NCI-H2029 (cell line): ENCODE measurements at places on chromosomes 4 and X.

DNA sequence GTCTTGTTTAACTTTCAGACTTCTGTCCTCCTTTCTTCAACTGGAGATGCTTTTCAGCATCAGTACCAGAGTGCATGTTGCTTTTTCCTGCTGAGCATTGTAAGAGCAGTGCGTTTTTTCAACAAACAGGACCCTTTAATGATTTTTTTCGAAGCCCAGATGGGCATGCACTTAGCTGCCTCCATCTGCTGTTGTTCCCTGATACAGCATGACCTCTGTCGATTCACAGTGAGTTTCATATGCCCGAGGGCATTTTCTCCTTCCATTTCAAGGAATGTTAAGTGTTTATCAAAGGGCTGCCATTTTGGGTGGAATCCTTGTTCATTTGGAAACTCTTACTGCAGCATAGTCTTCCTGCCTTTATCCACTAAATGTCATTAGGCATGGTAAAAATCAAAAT lies 428.6 kb downstream of the DTHD1 start:
- DNase-seq, result no peak

DNA sequence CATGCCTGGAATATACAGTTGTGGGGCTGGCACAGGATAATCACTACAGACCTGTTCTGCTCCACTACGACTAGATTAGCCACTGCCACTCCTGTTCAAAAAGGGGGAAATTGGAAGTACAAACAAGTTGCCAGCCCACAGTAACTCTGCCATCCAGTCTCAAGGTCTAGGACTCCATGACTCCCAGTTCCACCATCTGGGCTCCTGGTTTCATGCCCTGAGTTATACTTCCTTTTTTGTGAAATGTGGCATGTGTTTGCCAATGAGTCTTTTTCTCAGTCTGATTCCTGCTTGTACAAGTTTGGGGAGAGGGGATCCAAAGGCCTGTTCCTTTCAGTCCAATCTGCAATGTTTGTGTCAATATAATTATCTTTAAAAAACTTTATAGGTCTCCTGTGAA lies 1.0 kb upstream of the BLOC1S4 start:
- no peak for DNase-seq

GRCh38 chr4:120443116-120443515 lies 376.5 kb upstream of the MAD2L1 start:
- DNase-seq, result no peak

- no peak for DNase-seq
These were observed 140.3 kb upstream of the PAK3 start for GRCh38 chrX:110955706-110956105.

DNA sequence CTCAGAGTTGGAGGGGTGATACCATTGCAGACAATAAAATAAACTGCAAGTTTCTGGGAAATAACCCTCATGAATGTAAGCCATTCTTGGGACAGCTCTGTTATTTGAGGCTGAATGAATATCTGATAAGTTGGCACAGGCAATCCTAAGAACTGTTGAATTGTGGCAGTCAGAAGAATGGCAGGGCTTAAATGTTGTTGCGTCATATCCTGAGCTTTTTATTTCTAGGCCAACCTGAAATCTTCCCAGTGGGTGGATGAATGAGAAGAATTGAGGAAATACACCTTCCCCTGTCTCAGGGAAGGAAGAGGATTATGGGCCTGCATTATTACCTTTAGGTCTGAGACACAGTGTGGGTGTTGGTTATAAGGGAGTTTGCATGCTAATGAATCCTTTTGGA lies 64.4 kb upstream of the C4orf54 start:
- DNase-seq, result no peak

GRCh38 chrX:153704021-153704526 lies 16.3 kb downstream of the SLC6A8 start:
- no peak for DNase-seq

DNA sequence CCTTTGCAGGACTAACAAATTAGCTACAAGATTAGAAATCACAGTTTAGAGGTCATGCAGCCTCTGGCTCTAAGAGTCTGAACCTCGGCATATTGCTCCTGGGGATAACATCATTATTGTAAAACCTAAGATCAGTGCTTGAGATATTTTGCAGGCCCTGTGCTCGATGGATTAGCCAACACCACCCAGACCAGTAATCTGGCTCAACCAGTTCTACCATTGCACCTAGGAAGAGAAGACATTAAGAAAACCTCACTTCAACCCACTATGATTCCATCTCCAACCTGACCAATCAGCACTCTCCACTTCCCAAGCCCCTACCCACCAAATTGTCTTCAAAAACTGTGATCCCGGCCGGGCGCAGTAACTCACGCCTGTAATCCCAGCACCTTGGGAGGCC lies 43.6 kb downstream of the WFS1 start:
- no peak for DNase-seq
